ENCODE measurements at places on chromosomes 3 and 15.

GRCh38 chr3:168925568-168925967, 737.9 kb downstream of the MECOM start:
- DNase-seq: no peak

DNA sequence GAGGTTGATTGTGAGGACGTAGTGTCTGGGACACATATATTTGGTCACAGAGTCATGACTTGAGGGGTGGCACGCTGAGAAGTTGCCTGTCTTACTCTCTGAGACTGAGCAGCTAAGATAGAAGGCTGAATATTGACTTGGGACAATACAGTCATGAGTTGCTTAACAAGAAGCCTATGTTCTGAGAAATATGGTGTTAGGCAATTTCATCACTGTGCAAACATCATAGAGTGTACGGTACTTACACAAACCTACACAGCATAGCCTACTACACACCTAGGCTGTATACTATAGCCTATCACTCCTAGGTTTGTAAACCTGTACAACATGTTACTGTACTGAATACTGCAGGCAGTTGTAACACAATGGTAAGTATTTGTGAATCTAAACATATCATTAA, 30.3 kb upstream of the SPESP1 start:
- no peak for DNase-seq

DNA sequence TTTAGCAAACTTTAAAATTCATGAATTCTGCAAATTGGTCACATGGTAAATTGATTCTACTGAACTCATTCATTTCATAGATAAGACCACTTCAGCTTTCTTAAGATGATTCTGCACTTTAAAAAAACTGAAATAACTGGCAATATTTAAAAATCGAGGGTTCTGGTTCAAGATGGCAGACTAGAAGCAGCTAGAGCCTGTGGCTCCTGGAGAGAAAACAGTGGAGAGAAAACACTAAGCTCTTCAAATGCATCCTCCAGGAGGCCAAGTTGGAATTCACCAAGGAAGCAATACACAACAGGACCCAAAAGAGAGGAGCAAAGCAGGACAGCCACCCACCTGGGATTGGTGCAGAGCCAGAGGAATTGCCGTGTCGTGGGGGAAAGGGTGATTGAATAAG, 132.1 kb downstream of the SPATA16 start:
- no peak for DNase-seq

DNA sequence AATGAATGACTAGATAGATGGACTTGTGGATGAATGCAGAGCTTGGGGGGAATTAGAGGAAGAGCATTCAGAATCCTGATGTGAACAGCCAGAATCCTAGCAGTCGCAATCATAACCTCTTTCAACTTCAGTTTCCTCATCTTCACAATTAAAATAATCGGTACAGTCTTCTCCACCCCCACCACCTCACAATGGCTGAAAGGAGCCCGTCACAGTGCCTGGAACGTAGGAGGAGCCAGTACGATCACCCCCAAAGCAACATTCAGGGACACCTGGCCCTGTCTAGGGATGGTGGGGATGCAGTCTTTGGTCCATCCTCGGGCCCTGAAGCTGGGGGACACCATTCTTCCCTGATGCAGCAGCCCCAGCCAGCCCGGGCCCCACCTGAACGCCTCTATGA, 80.4 kb upstream of the RPL32 start:
- no peak for DNase-seq

- DNase-seq: no peak
These were observed 710 bp downstream of the MECOM start for GRCh38 chr3:169662843-169663160.

- no peak for DNase-seq
These were observed 6.1 kb upstream of the PLSCR4 start for GRCh38 chr3:146256851-146257486.

GRCh38 chr15:30962079-30962478, 29.3 kb downstream of the MTMR10 start:
- DNase-seq: no peak
